ENCODE measurements at places on chromosomes 5 and 9.

GRCh38 chr9:19030899-19031298, 2.1 kb downstream of the SAXO1 start:
- DNase-seq, result no peak

DNA sequence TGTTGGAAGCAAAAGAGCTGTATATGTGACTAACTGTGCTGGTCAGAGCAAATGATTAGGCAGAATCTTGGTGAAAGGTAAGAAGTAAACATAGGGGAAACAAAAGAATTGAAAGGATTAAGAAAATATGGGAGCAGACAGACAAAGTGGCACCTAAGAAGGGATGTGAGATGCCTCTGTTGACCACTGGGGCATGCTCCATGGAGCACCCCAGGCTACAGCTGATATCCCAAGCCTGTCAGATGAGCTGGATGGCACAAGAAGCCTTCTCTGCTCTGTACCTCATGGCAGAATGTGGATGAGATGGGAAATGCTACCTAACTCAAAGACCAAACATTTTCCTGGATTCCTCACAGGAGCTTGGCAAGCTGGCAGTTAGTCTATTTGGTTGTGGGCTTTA, 89.3 kb upstream of the SLIT3 start:
- no peak for DNase-seq

DNA sequence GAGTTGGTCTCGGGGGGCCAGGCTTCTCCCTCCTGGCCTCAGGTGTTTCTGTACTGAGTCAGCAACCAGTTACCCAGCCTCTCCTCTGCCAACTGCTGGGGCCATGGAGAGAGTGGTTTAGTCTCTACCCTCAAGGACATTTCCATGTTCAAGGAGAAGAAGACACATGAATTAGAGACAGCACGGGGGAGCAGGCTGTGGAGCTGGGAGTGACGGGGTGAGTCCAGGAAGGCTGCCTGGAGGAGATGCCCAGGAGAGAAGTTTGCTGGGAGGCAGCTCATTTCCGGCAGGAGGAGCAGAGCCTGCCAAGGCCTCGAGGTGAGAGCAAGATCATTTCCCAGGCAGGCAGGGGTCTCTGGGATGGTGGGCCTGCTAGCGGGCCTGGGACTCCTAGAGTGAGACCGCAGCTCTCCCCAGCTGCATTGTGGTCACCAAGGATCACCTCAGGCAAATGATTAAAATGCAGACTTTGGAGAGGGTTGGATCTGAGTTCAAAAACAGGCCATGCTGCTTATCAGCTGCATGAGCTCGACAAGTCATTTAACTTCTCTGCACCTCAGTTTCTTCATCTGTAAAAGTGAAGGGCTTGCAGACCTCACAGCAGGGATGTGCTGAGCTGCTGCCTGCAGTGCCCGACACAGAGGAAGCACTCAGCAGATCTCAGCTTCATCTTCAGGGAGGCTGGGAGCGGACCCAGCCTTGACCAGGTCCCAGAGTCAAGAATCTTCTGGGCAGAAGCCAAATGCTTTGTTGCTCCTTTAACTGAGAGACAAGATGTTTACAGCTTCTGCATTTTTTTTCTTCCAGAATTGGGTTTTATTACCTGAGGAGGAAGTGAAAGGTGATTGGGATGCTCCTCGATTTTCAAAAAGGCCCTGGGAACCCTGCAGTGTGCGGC, 35.2 kb downstream of the NEK6 start:
- no peak for DNase-seq

- DNase-seq, result no peak
Measured at GRCh38 chr5:141734501-141735229, 52.6 kb upstream of the ARAP3 start.

DNA sequence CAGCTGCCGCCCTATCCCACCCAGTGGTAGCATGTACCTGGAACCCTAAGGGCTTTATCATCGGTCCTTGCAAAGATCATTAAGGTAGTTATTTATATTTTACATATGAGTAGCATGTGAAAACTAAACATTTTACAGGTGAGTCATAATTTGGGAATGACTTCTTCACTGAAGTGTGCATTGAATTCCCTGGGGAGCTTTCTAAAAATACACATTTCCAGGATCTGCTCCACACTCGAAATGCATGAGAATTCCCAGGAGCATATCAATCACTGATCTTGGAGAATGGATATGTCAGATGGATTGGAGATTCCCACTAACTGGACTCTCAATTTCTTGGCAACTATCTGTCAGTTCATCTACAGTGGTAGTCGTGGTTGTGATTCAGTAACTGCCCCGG, 717.5 kb downstream of the IRX1 start:
- DNase-seq, result no peak

DNA sequence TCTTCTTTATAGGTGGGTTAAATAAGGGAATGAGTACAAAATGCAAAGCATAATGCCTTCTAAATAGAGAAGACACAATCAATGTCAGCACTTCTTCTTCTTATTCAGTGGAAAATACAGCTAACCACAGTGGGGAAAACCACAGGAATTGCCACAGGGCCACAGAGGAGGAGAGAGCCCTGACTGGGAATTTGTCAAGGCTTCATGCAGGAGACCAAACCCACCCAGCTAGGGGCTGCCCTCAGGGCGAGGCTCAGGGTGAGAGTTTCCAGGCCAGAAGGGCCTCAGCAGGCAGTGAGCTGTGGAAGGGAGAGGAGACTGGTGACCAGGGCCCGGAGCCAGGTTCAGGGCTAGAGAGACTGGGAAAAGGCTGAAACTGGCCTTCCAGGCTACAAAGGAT, 279.1 kb downstream of the MSX2 start:
- DNase-seq, result no peak

DNA sequence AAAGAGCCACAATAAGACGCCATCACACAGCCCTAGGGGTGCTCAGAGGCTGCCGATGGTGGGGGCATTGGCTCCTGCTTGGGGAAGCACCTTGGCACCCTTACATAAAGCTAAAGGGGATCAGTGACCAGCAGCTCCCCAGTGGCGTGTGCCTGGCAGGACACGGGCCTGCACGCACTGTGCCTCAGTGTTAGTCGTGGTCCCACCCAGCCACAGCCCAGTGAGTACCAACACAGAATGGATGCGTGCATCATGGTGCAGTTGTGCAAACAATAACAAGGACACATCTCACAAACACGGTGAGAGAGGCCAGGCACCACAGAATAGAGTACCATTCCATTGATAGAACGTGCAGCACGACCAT, 103.2 kb downstream of the WNK2 start:
- DNase-seq, result no peak

Data from stimulated activated CD8-positive, alpha-beta memory T cell treated with anti-CD3 and anti-CD28 coated beads, Interleukin-4, amount 100 ng/mL, for 1 hour (primary cell).